Daoy (cell line): ENCODE measurements at places on chromosomes 13 and 19. TPM values are rescaled to one million over a fixed set of nuclear protein-coding genes. Genes with fewer than 3 reads are reported as not detected.

Gene IL27RA
- 10.7 and 11.1 TPM in 2 replicates for total RNA-seq

Gene PODNL1
- total RNA-seq, result not detected in 2 replicates

DNA sequence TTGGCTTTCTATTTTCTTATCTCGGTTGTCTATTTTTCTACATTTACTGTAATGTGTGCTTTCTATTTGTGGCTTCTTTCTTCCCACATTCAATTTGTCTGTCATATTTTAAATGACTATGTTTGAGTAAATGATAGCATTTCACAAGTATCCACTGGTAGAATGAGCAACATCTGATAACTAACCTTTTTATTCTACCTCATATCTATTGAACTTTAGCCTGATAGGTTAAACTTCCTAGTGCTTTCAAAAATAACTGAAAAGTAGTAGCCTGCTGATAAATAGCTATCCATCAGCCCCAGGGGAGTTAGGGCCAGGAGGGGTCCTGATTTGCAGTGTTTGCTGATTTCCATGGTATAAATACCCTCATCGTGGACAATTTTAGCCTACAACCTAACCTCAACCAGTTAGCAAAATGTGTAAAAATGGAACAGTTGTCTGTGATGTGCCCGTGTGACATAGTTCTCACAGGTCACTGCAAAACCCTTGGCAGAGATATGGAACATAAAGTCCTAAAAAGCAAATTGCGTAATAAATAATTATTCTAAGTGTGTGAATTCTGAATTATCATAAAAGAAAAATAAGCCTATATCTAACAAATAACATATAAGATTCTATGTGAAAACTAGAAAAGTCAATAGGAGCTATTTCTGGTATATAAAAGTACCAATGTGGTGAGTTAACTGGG, 32.1 kb downstream of the KCTD12 start:
- no peak for DNase-seq

DNA sequence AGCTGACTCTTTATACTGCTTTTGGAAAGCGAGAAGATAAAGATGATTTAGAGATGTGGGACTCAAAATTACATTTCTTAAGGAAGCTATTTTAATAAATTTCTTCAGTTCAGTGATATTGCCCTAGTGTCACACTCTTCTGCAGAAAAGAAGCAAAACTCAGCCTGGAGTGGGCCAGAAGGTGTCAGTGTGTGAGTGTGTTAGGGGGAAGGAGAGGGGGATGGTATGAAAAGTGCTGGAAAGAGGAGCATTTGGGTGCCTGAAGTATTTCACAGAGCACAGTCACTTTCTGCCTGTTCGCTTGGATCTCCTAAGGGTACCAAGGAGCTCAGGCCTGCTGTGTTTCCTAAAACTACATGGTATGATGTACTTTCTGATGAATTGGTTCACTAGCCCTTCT, 84.5 kb upstream of the FRY start:
- DNase-seq, result no peak

Gene PRSS57
- total RNA-seq, result not detected in 2 replicates

Gene NBEA
- 1.9 and 2.4 TPM in 2 replicates for total RNA-seq

DNA sequence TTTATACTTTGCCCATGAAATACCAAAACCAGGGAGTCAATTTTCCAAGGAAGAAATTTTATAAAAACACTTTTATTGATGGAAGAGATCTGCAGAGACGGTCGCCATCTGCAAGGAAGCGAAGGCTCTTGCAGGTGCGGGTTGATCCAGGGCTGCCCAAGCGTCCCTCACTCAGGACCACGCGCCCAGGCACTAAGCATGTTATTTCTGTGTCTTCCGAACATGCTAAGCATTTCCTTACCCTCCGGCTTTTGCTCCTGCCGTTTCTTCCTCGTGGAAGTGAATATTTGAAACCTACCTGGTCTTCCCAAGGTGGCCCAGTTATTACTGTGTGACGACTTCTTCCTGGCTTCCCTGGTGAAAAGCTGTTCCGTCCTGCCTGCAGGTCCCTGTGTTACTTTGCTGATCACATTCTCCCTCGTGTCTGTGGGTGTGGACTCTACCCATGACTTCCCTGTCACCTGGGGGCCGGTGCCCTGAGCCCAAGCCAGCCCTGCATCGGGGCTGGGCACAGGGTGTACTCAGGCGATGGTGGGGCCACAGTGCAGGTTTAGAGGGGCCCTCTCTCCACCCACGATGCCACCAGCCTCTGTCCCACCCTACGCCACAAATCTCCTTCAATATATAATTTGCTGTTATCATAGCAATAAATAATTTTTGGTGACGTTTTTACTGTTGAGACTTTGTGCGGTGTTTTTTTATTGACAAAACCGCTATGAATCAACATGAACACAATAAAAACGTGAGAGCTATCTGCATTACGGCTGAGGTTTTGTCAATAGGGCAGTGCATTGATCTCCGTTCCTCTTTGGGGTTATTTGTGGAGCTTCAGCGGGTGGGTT, 119.4 kb downstream of the URI1 start:
- no peak for DNase-seq

DNA sequence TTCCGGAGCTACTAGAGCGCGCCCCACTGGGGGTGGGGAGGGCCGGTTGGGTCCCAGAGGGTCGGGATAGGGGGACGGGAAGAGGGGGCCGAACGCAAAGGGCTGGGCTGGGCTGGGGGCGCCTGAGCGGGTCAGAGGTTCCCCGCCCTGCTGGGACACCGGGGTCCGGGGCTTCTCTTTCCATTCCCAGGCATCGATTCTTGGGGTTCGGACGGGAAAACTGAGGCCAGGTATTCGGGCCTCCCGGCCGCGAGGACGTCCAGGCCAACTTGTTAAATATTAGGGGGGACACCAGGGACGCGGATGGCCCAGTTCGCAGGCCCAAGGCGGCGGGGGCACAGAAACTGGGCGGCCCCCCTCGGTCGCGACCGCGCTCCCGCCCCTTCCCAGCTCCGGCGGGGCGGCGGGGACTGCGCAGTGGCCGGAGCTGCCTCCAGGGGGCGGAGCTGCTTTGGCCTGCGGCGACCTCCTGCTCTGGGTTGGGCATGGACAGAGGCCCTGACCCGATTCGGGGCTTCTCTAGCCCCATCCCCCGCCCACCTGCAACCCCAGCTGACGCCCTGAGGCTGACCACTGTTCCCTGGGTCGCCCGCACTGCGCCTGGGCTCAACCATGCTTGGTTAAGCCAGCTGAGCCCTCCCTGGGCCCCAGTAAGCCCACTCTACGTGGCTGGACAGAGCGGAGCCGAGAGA, 1.2 kb upstream of the KLF16 start:
- DNase-seq, result peak; percentile 81

GRCh38 chr19:3206216-3206953, 18.1 kb upstream of the CELF5 start:
- no peak for DNase-seq

Gene SELENOV
- total RNA-seq, result 0.57 and 6.3 TPM in 2 replicates

- DNase-seq, result no peak
Observed at GRCh38 chr13:90438576-90438975, 908.9 kb upstream of the MIR17HG start.

Gene SIGLEC11
- total RNA-seq, result not detected in 2 replicates

DNA sequence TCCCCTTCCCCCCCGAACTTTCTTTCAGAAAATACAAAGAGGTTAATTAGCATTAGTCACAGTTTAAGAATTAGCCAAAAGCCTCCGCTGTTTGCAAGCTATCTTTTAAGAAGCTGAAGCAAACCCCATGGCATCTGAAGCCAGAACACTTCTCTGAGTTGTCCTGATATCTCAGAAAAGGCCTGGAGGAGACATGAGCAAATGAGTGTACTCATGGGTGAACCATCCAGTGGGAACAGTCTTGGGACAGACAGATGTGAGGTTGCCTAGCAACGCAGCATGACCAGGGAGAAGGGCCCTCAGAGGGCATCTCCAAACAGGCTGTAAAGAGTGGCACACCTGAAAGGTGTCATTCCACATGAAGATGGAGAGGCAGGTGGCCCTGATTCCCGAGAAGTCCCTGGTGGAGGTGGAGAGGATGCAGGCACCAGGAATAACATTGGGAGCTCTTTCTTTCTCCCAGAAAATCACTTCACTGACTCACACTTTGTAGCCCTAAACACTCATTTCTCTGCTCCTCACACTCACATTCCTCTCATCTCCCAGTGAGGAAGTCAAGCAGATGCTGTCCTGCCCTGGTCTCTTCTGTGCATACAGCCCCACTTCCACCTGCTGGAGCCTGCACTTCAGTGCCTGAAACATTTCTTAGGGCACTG, 87.0 kb upstream of the TSHZ3 start:
- peak; percentile 71 for DNase-seq

Gene PRRG2
- 0.30 and 5.8 TPM in 2 replicates for total RNA-seq

Gene APOE
- 0.86 and 1.6 TPM in 2 replicates for total RNA-seq

Gene C3
- 7.9 and 10.2 TPM in 2 replicates for total RNA-seq

GRCh38 chr13:94548821-94549231, 47.1 kb downstream of the TGDS start:
- no peak for DNase-seq

- no peak for DNase-seq
Observed at GRCh38 chr13:98517576-98518310, 59.2 kb downstream of the STK24 start.
